ENCODE measurements at places on chromosomes 11 and 22. TPM values are rescaled to one million over a fixed set of nuclear protein-coding genes. Genes with fewer than 3 reads are reported as not detected.

Gene LUZP2
- total RNA-seq: not detected

- DNase-seq: no peak
Measured at GRCh38 chr22:24190159-24190540, 8.9 kb downstream of the SUSD2 start.

Gene CEP57
- 30.6 TPM for total RNA-seq

DNA sequence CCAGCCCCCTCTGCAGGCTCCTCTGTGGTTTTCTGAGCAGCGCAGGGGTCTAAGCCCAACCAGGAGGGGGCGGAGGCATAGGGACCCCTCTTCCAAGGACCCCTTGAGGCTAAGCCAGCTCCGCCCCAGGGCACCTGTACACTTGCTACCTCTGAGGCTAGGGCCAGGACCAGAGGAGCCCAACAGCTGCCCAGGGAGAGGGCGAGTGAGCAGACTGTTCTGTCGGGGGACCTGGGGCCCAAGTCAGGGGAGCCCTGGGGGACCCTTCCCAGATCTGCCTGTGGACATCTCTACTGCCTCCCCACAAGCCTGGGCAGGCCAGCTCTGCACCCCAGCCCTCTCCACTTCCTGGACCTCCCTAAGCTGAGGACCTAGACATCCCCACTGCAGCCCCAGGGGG, 1.8 kb downstream of the B4GALNT4 start:
- no peak for DNase-seq

- no peak for DNase-seq
Measured at GRCh38 chr22:20758688-20759087, 15.2 kb upstream of the SERPIND1 start.

GRCh38 chr11:133742353-133742752, 103.0 kb downstream of the SPATA19 start:
- no peak for DNase-seq

DNA sequence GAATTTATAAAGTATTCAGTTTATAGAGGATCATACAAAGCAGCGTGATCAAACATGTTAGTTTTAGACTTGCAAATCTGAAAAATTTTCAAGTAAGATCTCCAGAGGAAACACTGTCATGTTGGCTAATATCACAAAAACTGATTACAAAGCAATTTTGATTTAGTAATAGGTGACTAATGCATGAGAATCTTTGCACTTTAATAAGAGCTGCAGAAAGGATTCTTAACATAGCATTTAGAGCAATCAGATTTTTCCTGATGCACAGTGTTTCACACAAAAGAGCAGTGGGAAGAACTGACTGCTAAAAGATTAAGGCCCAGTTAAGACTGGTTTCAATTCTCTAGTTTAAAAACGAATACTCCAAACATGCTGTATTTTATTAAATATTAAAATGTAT, 321.2 kb downstream of the GUCY1A2 start:
- no peak for DNase-seq

Gene PDE2A
- total RNA-seq: 339 TPM

DNA sequence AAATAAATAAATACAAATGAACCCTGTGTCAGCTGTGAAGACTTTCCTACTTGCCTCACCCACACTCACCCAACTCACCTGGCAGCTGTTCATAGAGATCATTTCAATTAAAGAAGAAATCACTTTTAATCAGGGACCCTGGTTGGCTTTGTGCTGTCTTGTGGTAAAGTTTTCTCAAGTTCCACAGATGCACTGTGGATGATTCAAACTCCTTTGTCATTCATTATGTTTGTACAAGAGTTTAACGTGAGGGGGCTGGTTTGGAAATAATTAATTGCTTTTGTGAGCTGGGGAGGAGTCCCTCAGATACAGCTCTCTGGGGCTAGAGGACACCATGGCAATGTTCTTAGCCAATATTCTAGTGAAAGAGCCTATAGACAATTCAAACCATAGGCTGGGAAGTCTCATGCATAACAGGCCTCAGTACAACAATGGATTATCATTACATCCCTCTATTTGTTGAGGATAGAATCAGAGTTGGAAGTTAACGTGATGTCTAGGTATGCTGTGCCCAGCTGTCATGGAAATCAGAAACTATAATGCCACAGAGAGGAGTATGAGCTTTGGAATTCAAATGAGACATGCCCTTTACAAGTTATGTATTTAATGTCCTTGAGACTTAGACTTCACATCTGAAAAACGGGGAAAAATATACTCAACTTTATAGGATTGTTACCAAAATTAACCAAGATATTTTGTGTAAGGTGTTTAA, 698.5 kb downstream of the KCNA4 start:
- no peak for DNase-seq

GRCh38 chr11:16279524-16279923, 76.8 kb downstream of the SOX6 start:
- DNase-seq: no peak

- no peak for DNase-seq
Measured at GRCh38 chr22:17980638-17981051, 43.7 kb downstream of the MICAL3 start.

GRCh38 chr11:73894725-73895335, 18.0 kb downstream of the PAAF1 start:
- DNase-seq: no peak

GRCh38 chr22:30643055-30643875, 7.7 kb downstream of the SLC35E4 start:
- no peak for DNase-seq

DNA sequence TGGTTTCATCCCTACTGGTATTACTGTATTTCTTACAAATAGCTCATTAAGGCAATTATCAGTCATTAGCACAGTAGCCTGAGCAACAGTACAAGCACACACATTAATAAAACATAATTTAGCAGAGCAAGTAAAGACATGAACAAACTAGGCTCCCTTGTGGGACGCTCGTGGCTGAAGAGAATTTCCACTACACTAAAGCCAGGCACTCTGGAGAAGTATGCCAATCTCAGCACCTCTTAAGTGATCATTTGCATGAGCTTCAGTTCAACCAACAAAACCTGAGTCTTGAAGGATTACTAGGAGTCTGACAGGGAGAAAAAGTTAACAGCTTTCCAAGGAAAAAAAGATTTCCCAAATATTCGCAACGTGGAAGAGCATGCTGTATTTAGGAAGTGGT, 109.1 kb downstream of the LARGE1 start:
- DNase-seq: no peak

- no peak for DNase-seq
Measured at GRCh38 chr11:1819074-1819473, 15.7 kb upstream of the SYT8 start.

DNA sequence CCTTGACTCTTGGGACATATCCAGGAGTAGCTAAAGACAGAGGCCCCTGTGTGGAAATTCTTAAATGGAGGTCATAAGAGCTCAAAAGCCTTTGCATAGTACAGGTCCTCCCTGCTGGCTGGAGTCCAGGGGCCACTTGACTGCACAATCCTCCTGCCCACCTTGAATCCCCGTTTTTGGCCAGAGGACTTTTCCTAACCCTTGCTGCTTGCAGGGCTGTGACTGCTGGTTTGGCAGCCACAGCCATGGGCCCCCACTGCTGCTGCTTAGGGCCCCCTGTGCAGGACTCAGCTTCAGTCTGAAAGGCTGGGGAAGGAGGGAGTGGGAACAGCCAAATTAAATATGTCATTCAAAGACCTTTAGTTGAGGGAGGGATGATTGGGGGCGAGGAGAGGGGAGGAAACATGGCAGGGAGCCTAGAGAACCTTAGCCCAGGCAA, 33.4 kb downstream of the ARHGAP1 start:
- DNase-seq: no peak

DNA sequence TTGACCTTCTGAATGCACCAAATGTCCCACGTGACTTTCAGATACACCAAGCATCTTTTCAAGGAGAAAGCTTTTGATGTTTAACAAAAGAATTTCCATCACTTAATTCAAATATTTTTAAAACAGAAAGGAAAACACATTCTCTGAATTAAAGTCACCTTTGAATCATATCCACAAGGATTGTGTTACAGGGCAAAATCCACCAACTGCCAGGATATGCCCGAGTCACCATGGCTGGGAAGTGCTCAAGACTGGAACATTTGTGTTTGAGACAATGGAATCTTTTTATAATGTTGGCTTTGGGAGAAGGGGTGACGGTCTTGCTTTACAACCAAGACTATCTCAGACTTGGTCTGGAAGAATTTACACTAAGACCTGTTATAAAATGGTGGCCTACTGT, 40.8 kb downstream of the BID start:
- no peak for DNase-seq

DNA sequence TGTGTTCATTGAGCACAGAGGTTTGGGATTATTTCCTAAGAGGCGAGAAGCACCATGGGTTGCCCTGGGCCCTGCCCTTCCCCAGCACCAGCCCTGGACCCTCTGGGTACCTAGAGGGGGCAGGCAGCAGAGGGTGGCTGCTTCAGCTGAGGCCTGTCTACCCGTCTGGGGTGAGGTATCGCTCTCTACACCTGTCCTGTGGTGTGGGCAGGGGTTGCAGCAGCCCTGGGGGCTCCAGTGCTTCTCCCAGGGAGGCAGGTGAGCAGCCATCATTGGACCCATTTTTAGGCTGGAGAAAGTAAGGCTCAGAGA, 15.6 kb downstream of the PRDM11 start:
- no peak for DNase-seq

- no peak for DNase-seq
Measured at GRCh38 chr11:56855217-56855616, 106.7 kb upstream of the OR9G4 start.

Gene EIF4ENIF1
- total RNA-seq: 20.5 TPM

DNA sequence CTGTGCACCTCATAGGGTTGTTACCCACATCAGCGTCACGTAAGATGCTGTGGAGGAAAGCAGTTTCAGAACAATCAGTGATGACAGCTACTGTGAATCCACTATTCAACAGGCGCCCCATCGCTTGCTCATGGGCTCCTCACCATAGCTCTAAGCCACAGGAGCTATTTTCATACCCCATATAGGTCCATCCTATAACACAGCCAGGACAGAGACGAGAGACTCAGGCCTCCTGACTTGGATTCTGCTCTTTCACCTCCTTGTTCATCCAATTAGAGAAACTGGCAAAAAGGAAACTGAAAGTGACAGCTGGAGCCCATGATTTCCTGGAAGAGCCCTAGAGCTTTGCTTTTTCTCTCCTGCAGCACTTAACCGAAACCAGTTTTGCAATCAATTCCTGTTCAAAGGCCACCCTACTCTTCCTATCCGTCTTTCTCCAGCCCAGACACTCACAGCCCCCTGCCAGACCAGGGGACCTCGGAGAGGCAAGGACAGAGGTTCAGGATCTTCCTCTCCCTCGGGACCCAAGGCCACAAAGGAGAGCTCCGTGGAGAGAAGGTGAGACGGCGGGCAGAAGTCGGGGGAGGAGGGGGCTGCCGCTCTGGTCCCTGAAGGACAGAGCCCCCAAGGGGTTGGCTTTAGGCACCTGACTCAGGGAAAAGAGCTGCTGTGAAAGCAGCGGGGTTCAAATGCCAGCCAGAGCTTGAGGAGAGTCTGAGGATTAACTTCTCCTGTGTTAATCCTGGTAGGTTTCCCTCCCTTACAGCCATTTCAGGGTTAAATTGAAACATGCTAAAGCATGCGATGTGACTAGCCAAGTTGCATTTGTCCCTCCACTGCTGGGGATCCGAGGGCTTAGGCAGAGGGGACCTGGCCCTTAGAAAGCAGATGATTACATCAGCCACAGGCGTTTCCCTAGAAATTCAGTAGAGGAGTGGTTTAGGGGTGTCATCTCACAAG, at the start of gene APOL6:
Gene APOL6 (plus strand): TSS at position 381 of the 960 bp plus-strand sequence. CDS start 7,980 bp downstream, outside the sequence.
- DNase-seq: no peak

DNA sequence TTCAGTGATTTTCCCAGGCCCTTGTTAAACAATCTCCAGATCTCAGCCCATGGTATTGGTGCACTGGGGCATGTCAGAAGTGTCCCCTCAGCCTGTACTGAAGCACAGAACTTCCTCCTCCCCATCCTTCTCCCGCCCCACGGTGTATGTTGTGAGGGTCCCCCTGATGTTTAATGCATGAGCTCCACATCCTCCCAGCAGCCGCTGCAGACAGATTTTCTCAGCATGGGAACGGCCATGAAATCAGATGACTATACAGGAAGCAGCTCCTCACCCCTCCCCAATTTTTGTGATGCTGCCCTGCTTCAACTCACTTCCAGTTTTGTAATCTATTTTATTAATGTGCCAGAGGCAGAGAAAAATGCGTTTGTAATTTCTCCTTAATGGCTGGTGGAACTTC, 406.0 kb downstream of the MIAT start:
- no peak for DNase-seq

All from omental fat pad (tissue), 4 donors.